Stimulated activated CD8-positive, alpha-beta memory T cell treated with anti-CD3 and anti-CD28 coated beads, Interleukin-15, amount 100 ng/mL, for 24 hours (primary cell): ENCODE measurements at places on chromosomes 1 and 21.

DNA sequence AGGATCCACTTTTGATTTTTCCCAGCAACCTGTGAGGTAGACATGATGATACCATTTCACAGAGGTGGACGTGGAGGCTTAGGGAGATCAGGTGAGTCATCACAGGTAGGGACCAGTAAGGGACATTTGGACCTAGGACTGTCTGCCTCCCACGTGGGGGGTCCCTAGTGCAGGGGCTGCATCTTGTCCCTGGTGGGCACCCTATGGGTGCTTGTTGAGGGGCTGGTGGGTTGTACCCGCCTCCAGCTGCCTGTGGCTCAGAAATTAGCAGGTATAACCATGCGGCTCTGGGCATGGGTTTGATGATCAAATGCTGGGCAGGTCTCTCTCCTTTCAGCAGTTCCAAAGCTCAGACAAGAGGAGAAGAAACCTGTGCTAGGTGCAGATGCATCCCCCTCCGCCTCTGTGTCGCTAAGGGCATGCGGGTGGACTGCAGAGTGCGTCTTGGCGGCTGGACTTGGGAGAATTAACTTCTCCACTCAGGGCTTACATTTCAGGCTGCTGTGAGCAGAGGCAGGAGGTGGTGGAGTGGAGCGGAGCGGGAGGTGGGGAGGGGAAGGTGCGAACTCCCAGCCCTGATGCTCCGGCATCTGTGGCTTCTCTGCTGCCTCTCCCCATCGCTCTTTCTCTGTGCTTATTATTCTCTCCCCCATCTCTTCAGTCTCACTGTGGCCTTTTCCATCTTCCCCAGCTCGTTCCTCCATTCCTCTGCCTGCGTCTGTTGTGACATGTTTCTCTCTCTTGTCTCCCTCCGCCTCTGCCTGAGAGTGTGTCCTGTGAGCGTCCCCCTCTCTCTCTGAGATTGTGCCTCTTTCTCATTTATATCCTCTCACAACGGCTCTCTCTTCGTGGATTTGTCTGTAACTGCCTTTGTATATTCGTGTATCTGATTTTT lies 146.8 kb downstream of the PTPRU start:
- DNase-seq = no peak

- DNase-seq = no peak
Observed at GRCh38 chr1:29896791-29897714, 660.7 kb downstream of the PTPRU start.

DNA sequence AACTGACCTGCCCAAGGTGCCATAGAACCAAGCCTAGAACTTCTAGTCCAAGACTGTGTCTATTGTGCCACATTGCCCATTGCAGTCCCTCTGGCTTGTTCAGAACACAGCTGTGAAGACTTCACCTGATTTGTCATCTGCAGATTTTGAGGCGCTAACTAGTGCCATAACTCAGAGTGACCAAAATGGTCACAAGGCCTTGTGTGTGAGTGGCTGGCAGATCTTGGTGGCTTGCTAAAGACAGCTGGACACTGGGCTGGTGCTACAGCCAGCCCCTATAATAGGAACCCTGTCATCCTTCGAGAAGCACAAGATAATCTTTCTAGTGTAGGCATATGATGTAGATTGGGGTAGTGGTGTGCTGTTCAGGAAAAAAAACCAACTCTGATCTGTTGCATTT lies 63.7 kb upstream of the IFNLR1 start:
- no peak for DNase-seq

DNA sequence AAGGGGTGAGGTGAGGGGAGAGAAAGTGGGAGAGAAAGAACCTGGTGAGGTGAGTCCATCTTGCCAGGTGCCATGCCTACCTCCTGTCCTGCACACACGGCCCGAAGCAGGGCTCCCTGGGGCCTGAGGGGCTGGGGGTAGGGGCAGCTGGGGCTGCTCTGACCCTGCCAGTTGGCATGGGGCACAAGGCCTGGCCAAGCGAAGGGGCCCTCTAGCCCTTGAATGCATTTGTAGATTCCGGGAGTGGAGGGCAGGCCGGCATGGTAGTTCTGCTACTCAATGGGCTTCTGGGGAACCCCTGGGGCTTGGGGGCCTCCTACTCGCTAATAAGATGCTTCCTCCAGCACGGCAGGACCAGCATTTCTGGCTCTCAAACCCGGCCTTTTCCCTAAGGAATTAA lies 3.6 kb upstream of the PRDM16 start:
- no peak for DNase-seq

GRCh38 chr1:30089024-30089430 lies 634.4 kb downstream of the MATN1 start:
- DNase-seq = no peak

- DNase-seq = peak; percentile 5
Observed at GRCh38 chr1:174021591-174022079, 522 bp downstream of the RC3H1 start.

DNA sequence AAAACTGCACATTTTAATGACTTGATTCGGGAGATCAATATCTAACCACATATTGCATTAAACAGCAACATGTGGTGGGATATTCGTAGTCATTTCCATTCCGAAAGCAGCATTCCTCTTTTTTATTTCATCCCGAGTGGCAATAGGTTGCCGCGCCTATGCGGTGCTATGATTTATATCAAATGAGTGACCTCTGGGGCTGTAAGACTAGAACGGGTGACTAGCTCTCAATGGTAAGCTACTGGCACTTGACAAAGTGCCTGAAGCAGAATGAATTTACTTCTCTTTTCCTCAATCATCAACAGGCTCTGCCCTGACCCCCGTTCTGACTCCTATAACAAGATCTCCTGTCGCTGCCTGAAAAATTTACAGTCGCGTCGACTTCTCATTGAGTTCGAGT lies 162.3 kb downstream of the ZNF281 start:
- DNase-seq = no peak

DNA sequence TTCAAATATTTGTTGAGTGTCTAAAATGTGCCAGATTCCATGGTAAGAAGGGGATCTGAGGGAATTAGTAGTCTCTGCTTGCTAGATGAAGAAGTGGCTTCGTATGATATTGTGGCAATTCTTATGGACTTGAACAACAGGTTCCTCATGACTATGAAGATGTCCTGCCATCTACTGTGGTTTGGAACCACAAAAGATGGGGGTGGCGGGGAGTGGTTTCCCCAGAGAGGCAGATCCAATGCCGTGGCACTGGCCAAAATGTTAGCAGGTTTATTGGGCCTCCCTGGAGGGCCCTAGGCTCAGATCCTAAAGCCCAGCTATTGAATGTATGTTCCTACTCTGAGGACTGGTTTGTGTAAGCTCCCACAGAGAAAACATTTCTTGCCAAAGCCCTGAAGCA lies 120.8 kb downstream of the RGS2 start:
- DNase-seq = no peak

GRCh38 chr1:201264554-201264953 lies 18.8 kb upstream of the PKP1 start:
- DNase-seq = no peak

DNA sequence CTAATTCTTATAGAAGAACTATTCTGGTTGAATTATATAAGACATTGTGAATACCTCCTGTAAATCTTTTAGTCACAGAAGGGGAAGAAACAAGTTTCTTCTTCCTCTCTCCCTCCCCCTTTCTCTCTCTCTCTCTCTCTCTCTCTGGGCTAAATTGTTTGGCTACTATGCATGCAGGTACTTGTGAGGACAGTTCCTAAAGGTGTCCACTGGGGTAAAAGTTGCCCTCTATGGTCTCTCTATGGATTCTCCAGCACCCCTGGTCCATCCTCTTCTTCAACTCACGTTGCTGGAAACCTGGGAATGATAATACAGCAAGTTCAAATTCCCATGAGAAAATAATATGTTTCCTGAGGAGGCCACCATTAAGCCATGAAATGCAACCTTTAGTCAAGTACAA lies 5.8 kb downstream of the OR6K3 start:
- no peak for DNase-seq
